ENCODE measurements at places on chromosomes 2 and 18.

DNA sequence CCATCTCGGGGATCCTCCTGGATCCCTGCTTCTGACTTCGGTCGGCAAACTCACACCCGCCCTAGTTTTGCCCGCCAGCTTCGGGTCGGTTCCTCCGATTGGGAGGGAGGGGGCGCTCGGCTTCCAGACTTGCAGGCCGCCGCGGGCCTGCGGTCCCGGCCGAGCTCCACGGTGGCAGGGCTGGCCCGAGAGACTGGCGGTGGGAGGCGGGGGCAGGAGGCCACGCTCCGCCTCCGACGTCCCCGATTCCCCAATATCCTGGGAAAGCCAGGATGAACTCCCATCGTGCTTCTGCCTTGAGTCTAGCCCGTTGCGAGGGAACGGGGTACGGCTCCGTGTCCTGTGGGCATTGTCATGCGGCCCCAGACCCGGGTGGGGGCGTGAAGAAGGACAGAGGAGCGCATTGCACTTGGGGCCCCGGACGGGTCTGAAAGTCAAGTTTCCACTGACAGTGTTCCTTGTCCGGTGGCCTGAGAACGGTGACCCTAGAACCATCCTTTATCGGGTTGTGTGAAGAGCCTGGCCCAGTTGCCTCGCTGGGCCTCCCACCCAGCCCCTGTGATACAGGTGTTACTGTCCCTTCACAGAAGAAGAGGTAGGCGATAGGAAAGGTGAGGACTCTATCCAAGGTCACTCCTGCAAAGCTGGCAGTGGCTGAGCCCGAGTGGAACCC is 2.4 kb upstream of the INHBB start:
- DNase-seq, result peak; percentile 83

DNA sequence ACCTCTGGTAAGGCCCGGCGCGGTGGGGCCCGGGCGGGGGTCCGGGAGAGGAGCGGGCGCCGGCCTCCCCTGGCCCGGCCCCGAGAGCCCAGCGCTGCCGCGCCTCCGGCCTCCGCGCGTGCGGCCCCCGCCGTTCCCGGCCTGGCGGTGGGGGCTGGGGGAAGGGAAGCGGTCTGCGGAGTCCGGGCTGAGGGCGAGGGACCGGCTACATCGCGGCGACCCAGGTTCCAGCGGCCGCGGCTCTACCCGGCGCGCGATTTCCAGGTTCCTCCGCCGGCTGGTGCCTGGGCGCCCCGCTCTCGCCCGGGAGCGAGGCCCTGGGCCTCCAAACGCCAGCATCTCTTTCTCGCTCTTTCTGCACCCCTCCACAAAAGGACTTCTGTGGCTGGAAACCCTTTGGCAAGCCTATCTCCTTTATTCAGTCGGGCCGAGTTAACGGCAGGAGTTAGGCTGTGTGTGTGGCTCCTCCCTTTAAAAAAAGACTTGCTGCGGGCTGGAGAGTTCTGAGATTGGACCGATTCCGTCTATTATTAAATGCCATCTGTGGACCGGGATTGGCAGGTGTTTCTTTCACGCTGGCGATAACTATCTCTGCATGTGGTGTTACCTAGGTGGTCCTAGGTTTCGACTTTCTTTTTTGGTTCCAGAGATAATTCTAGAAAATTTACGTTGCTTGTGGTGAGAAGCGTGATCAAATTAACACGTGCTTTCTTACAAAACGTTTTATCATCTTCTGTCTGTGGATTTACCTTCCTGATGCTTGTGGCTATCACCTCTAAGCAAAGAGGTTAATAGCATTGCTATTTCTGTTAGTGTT is 592 bp downstream of the ME2 start:
- no peak for DNase-seq

- no peak for DNase-seq
Observed at GRCh38 chr2:95383635-95384027, 18.9 kb upstream of the FAHD2A start.

- no peak for DNase-seq
Observed at GRCh38 chr2:134217924-134218323, 35.9 kb upstream of the MGAT5 start.

GRCh38 chr2:57884281-57884680 is 162.3 kb upstream of the VRK2 start:
- DNase-seq, result no peak

DNA sequence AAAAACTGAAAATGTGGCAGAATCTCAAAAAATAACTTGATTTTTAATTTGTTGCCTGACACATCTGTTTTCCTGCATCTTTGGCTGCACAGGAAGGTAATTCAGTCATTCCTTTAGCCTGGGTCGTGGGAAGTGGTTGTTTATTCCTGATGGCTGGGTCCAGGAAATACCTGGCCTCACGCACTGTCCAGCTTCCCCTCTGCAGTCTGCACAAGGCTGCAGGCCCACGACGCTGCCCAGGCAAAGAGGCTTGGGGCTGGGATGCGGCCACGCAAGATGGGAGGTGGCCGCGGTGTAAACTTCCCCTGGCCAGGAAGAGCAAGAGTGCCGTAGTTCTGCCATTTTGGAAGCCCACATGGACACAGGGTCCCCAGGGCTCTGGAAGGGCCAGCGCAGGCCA is 28.2 kb downstream of the TSHZ1 start:
- no peak for DNase-seq

DNA sequence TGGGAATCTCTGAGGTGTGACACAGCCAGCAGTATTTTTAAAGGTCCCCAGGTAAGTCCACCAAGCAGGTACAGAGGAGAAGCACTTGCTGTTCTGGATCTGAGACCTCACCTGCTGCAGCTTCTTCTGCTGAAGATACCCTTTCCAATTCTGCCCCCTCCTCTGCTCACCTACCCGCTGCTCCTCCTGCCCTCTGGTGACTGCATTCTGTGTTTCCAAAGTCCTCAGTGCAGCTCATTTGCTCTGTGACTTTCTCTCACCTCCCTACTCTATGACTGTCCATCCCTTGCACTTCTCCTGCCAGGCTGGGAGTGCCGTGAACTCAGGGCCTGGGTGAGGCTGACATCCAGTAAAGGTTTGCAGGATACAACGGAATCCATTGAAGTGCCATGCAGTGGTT is 205.2 kb upstream of the LYPD1 start:
- no peak for DNase-seq

GRCh38 chr2:240579771-240580614 is 6.5 kb upstream of the CAPN10 start:
- no peak for DNase-seq

- no peak for DNase-seq
Observed at GRCh38 chr2:42999391-42999841, 207.0 kb upstream of the HAAO start.

- DNase-seq, result no peak
Observed at GRCh38 chr2:152657043-152657442, 60.2 kb downstream of the PRPF40A start.

GRCh38 chr18:8504880-8505435 is 104.3 kb upstream of the RAB12 start:
- no peak for DNase-seq

DNA sequence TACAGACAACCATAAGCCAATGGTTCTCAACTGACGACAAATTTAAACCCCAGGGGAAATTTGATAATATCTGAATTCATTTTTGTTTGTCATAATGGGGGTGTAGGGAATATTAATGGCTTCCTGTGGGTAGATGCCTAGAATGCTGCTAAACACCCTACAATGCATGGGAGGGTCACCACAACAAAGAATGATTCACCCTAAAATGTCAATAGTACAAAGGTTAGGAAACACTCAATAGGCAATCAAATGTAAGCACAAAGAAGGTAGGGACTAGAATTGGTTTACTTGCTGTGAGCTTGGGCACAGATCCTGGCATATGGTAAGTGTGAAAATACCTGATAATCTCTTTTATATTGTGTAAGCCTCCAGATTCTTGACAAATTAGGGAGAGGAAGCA is 20.1 kb upstream of the FANCL start:
- no peak for DNase-seq

DNA sequence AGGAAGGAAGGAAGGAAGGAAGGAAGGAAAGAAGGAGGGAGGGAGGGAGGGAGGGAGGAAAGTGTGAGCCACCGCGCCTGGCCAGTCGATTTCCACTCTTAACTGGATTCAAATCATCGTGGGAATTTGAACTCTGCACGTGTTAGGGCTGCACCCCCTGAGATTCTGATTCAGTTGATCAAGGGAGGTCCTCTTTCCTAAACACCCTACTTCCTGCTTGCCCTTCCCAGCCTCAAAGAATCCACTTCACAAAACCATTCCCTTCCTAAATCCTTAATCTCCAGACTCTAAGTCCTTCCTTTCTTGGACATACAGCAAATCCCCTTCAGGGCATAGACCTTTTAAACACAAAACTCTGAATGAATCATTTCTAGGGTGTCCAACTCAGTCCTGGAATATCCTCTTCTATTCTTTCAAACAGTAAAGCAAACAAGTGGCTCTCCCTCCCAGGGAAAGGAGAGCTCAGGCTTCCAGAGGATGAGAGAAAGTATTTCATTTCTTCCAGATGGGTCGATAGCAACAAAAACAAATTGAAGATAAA is 68.2 kb upstream of the MBOAT2 start:
- no peak for DNase-seq

DNA sequence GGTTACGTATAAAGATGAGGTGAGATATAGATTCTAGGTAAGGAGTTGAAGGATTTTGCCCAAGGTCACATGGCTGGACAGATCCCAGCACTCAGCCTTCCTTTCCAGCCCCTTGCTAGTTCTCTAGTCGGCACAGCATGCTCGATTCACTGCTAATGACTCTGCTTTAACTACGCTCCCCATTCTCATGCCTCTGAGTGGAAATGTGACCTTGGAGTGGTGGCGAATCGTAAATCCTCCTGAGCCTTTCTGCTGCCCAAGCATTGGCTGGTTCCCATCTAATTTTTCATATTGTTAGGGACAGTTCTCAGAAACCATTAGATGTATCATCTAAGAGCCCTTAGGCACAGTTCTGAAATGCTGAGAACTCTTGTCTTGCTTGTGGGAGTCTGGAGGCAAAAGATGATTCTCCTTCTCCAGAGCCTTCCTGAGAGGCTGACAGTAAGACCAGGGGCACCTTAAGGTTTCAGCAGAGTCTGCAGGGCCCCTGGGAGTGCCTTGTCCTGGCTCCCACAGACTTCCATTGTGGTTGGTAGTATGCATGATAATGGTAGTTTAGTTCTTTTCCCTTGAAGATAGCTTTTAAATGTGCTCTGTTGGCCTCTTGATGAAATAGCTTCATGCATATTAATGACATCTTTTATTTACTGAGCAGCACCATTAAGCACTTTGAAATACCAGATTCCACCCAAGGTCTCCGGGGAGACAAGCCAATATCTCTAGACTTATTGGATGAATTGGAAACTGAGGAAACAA is 377.8 kb upstream of the SLC14A2 start:
- no peak for DNase-seq

- no peak for DNase-seq
Observed at GRCh38 chr18:46035696-46036680, 36.1 kb downstream of the PSTPIP2 start.

DNA sequence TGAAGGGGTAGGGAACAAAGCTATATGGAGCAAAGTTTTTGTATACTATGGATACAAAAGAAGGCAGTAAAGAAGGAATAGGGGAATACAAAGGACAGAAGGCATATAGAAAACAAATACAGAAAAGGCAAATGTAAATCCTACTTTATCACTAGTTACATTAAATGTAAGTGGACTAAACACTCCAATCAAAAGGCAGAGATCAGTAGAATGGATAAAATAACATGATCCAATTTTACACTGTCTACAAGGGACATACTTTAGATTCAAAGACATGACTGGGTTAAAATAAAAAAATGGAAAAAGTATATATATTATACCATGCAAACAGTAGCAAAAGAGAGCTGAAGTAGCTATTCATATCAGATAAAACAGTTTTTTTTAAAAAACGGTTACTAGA is 215.0 kb downstream of the PDE11A start:
- no peak for DNase-seq

DNA sequence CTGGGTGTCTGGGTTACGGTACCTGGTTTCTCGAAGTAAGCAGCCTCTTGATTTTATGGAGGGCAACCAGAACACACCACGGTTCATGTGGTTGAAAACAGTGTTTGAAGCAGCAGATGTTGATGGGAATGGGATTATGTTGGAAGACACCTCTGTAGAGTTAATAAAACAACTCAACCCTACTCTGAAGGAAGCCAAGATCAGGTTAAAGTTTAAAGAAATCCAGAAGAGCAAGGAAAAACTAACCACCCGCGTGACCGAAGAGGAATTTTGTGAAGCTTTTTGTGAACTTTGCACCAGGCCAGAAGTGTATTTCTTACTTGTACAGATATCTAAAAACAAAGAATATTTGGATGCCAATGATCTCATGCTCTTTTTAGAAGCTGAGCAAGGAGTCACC is 279.8 kb downstream of the PLCL1 start:
- no peak for DNase-seq

DNA sequence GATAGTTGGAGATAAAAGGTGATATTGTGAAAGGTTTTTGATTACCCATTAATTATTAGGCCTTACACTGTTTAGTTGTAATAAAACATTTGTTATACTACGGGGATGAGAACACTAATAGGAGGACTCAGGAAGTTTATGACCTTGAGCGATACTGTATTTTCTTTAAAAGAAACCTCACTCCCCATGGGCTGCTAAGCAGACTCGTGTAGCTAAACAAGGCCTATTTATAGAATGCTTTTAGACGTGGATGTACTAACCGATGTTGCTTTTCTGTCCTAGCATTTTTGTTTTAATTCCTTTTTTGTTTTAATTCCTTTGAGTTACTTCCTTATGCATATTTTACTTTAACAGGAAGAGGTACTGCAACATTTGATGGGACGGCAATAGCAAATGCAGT is 22.9 kb downstream of the MSH6 start:
- DNase-seq, result no peak

DNA sequence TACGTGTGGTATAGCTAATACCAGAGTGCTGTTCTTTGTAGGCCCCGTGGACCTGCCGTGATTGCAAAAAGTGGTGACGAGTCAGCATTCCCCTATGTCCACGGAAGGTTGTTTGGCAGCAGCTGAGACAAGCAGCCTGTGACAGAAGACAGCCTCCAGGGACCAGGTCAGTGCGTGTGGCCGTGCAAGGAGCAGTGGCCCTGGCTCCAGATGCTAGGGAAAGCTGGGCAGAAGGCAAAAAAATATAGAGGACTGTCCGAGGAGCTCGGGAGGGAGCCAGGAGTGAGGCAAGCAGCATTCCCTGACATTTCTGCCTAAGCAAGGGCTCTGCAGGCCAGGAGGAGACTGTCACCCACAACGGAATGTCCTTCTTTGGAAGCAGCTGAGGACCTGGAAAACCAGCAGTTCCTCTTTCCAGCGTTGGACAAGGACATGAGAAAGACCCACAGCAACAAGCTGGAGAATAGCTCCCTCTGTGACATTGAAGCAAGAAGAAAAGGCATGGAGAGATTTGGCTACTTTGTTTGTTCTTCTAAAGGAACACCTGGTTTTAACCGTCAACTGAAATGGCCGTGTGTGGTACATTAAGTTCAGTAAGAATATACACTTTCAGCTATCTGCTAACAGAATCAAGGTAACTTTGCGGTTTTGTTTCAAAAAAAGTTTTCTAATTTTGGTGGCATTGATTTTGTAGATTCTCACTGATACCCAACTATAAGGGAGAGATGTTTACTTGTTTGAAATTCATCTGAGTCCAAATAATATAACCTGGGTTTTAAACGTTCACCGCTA is 58.3 kb downstream of the NPAS2 start:
- DNase-seq, result peak; percentile 61

GRCh38 chr2:120559401-120559800 is 176.3 kb upstream of the GLI2 start:
- DNase-seq, result no peak

GRCh38 chr2:30789670-30790210 is 17.5 kb downstream of the CAPN13 start:
- no peak for DNase-seq
